ENCODE measurements at places on chromosomes 5 and 9. TPM values are rescaled to one million over a fixed set of nuclear protein-coding genes. Genes with fewer than 3 reads are reported as not detected.

DNA sequence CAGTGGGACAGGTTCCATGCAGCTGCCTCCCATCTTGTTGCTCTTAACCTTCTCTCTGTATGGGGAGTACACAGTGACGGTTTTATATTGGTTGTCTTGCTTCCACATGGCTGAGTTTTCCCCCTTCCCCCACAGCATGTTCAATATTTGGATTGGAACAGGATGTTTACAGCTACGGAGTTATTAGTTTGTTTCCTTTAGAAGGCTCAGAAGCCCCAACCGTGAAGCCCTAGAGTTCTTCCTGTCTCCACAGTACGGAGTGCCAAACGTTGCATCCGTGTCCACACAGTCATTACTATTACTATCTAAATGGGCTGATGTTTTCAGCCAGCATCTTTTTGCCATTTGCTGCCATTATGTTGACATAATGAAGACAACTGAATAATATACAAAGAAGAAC, 277.5 kb downstream of the MARCHF11 start:
- no peaks in the 10 kb centered on the region for H3K27me3 ChIP-seq
- H3K4me1 ChIP-seq = no peaks in the 10 kb centered on the region
- no peak overlapping the region for H3K4me3 ChIP-seq

CTSL gene
- total RNA-seq = 94.9 TPM

GRCh38 chr9:109652112-109652511, 127.9 kb upstream of the PALM2AKAP2 start:
- H3K27ac ChIP-seq = no peak overlapping the region
- no peak overlapping the region for H3K4me3 ChIP-seq
- H3K4me1 ChIP-seq = no peaks in the 10 kb centered on the region
- H3K27me3 ChIP-seq = no peaks in the 10 kb centered on the region
- H3K36me3 ChIP-seq = no peaks in the 10 kb centered on the region

GRCh38 chr5:16693879-16694278, 77.1 kb upstream of the RETREG1 start:
- DNase-seq = no peak
- no peak overlapping the region for H3K4me3 ChIP-seq
- H3K27me3 ChIP-seq = no peaks in the 10 kb centered on the region
- H3K36me3 ChIP-seq = peaks cover 46% of the 10 kb centered on the region
- H3K27ac ChIP-seq = no peak overlapping the region

DNA sequence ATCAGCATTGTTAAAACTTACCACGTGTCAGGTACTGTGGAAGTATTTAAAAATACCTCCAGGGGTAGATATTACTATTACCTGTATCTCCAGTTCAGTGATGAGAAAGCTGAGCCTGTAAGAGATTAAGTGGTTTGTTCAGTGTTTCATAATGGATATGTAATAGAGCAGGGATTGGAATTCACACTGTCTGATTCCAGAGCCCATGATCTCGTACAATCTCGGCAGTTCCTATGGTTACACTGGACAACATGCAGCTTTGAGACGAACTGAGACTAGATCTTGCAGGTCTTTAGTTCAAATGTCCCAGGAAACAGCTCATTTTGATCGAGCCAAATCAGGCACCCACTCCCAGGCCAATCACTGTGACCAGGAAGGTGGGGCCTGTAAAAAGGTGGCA, 8.8 kb upstream of the RASGRF2 start:
- H3K4me3 ChIP-seq = no peak overlapping the region
- H3K27ac ChIP-seq = no peak overlapping the region
- no peaks in the 10 kb centered on the region for H3K4me1 ChIP-seq
- no peaks in the 10 kb centered on the region for H3K36me3 ChIP-seq

GRCh38 chr9:33178972-33179697, 12.0 kb upstream of the B4GALT1 start:
- no peak overlapping the region for H3K4me3 ChIP-seq
- DNase-seq = no peak
- H3K36me3 ChIP-seq = no peaks in the 10 kb centered on the region
- H3K4me1 ChIP-seq = peaks cover 15% of the 10 kb centered on the region
- H3K27ac ChIP-seq = no peak overlapping the region

DNA sequence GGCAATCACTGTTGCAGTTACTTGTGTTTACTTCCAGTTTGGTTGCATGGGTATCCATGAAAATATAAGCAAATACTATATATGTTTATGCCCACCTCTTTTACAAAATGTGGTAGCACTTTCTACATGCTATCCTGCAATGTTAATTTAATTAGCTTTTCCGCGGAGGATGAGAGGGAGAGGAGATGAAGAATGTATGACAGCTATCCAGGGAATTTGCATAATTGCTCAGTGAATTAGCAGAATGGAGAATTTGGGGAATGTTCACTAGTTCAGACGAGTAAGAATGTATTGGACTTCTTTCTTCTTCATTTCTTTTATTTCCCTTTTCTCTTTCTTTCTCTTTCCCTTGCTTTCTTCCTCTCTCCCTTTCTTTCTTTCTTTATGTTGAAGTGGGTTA, 140.7 kb upstream of the SLC28A3 start:
- no peak overlapping the region for H3K27ac ChIP-seq
- H3K27me3 ChIP-seq = no peaks in the 10 kb centered on the region
- no peak overlapping the region for H3K4me3 ChIP-seq

SLC36A3 gene
- not detected for total RNA-seq

KIF24 gene
- total RNA-seq = 0.86 TPM

GRCh38 chr9:135941288-135941995, 19.7 kb downstream of the UBAC1 start:
- no peaks in the 10 kb centered on the region for H3K4me1 ChIP-seq
- no peak overlapping the region for H3K27ac ChIP-seq
- no peaks in the 10 kb centered on the region for H3K27me3 ChIP-seq

DNA sequence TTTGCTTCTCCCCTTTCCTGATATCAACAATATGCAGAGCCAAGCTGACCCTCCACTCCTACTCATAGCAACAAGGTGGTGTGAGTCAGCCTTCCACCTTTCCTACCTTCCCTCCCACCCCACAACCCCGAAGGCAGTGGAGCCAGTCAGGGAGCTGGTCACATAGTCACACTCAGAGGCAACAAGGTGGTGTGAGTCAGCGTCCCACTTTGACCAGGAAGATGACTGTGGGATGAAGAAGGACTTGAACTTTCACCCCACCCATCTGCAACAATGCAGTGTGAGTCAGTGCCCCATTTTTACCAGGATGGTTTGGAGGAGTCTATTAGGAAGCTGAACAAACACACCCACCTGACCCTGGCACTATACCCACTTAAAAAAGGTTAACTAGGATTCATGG, 30.1 kb upstream of the ZNF782 start:
- no peak overlapping the region for H3K4me3 ChIP-seq
- no peaks in the 10 kb centered on the region for H3K27me3 ChIP-seq
- H3K4me1 ChIP-seq = peaks cover 9% of the 10 kb centered on the region
- H3K27ac ChIP-seq = no peak overlapping the region
- H3K36me3 ChIP-seq = no peaks in the 10 kb centered on the region
- peak; percentile 72 for DNase-seq

NCBP1 gene
- 42.5 TPM for total RNA-seq

DNA sequence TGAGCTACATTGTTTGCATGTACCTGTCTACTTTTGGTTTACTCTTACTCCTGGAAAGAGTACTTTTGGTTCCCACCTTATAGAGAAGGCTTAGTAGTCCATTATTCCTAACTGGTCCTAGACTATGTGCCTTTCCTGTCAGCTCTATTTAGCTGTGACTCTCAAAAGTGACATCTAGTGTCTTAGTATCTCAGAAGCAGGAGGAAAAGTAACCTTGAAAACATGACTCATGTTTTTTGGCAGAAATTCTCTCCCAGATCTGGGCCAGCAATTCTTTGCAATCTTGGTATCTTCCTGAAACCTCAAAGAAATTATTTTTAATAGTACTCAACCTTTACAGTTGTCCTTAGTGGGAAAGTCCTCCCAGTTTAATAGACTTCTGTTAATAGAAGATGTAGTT, 691.7 kb upstream of the SEMA6A start:
- H3K36me3 ChIP-seq = no peaks in the 10 kb centered on the region
- H3K4me1 ChIP-seq = no peaks in the 10 kb centered on the region
- no peak overlapping the region for H3K27ac ChIP-seq
- H3K4me3 ChIP-seq = no peak overlapping the region

NUTM2G gene
- not detected for total RNA-seq

FBLL1 gene
- 3.3 TPM for total RNA-seq

DRD1 gene
- total RNA-seq = 0.23 TPM

MPDZ gene
- 31.0 TPM for total RNA-seq

- no peak overlapping the region for H3K27ac ChIP-seq
- DNase-seq = no peak
- no peaks in the 10 kb centered on the region for H3K27me3 ChIP-seq
- H3K4me1 ChIP-seq = no peaks in the 10 kb centered on the region
- no peaks in the 10 kb centered on the region for H3K36me3 ChIP-seq
Observed at GRCh38 chr5:68538814-68539420, 323.4 kb downstream of the PIK3R1 start.

HSPB3 gene
- not detected for total RNA-seq

- no peak for DNase-seq
- no peak overlapping the region for H3K27ac ChIP-seq
- peaks cover 3% of the 10 kb centered on the region for H3K27me3 ChIP-seq
- H3K4me3 ChIP-seq = no peak overlapping the region
- H3K36me3 ChIP-seq = no peaks in the 10 kb centered on the region
Observed at GRCh38 chr5:35161652-35162273, 68.5 kb downstream of the PRLR start.

- no peaks in the 10 kb centered on the region for H3K27me3 ChIP-seq
- peak overlapping the region; percentile 19 for H3K27ac ChIP-seq
- H3K4me1 ChIP-seq = peaks cover 31% of the 10 kb centered on the region
- peak; percentile 46 for DNase-seq
Observed at GRCh38 chr9:113520109-113520642, 56.6 kb downstream of the RGS3 start.

RNF183 gene
- total RNA-seq = not detected

GLRA1 gene
- not detected for total RNA-seq

SLC22A4 gene
- total RNA-seq = 4.5 TPM

- H3K4me1 ChIP-seq = no peaks in the 10 kb centered on the region
- no peak overlapping the region for H3K27ac ChIP-seq
- H3K27me3 ChIP-seq = peaks cover 3% of the 10 kb centered on the region
- peak; percentile 8 for DNase-seq
Observed at GRCh38 chr9:122498883-122499288, 11.7 kb upstream of the OR1J2 start.

DNA sequence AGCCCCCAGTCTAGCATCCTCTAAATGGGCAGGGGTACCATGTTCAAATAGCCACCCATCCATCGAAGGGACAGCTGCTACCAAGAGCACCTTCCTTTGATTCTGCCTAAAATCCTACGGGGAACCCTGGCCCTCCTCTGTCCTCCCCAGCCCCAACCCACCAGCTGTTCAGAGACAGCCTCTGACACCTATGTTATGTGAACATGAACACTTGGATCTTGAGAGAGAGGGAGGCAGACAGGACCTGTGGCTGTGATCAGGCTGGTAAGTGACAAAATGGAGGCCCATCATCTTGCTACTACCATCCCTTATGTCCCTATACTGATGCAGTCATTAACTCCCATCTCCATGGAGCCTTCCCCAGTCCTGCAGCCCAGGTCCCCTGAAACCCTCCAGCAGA, 8.2 kb downstream of the SLC23A1 start:
- peaks cover 14% of the 10 kb centered on the region for H3K4me1 ChIP-seq
- no peaks in the 10 kb centered on the region for H3K36me3 ChIP-seq
- no peaks in the 10 kb centered on the region for H3K27me3 ChIP-seq
- no peak overlapping the region for H3K4me3 ChIP-seq
- H3K27ac ChIP-seq = no peak overlapping the region

Measured in astrocyte (in vitro differentiated cells and primary cell).